ENCODE measurements at places on chromosomes 2 and 18. TPM values are rescaled to one million over a fixed set of nuclear protein-coding genes. Genes with fewer than 3 reads are reported as not detected.

GRCh38 chr2:234846599-234847363 lies 105.0 kb upstream of the SH3BP4 start:
- DNase-seq: no peak

- DNase-seq: no peak
Observed at GRCh38 chr2:239882781-239883180, 142.4 kb downstream of the NDUFA10 start.

- no peak for DNase-seq
Observed at GRCh38 chr2:101119431-101119830, 31.8 kb downstream of the TBC1D8 start.

- no peak for DNase-seq
Observed at GRCh38 chr2:118843483-118844132, 3.8 kb downstream of the EN1 start.

TMEM87B gene
- total RNA-seq: 17.6 TPM

GRCh38 chr2:45218931-45219339 lies 209.7 kb upstream of the SIX2 start:
- DNase-seq: no peak

MYCN gene
- total RNA-seq: 0.28 TPM

OTX1 gene
- total RNA-seq: not detected

LOXHD1 gene
- total RNA-seq: 0.07 TPM

GRCh38 chr2:169415233-169415748 lies 53.0 kb upstream of the LRP2 start:
- DNase-seq: no peak

DNA sequence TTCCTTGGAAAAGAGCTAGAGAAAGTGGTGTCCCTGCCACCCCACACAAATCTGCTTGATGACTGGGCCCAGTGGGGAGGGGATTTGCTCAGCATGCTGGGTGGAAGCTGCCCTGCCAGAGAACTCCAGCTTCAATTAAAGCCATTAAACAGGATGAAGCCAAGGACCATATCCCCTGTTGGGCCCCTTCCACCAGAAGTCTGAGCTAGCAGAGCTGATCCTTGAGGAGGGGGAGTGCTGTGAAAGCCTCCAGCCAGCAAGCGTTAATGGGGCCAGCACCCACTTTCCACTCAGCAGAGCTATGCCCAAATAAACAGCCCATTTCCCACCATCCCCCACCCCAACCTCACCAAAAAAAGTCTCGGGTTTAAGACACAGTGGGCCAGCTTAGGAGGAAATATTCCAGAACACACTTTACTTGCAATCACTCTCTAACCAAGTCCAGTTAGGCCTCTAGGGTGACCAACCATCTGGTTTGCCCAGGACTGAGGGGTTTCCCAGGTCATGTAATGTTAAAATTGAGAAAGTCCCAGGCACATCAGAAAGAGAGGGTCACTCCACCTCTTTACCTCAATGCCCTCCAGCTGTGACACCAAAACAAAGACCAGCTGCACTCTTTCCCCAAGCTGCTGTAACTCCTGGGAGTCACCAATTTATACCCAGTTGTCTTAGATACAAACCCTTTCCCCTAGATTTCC lies 132.3 kb downstream of the FOXI3 start:
- DNase-seq: no peak

TANC1 gene
- total RNA-seq: 1.1 TPM

CYP27C1 gene
- total RNA-seq: not detected

- no peak for DNase-seq
Observed at GRCh38 chr2:206023183-206023582, 62.8 kb downstream of the INO80D start.

Data from activated CD4-positive, alpha-beta T cell treated with anti-CD3 and anti-CD28 coated beads for 36 hours (primary cell).